CD4-positive, alpha-beta T cell treated with Interleukin-10 for 1 hour (primary cell): ENCODE measurements at places on chromosomes 13 and 19.

- DNase-seq, result no peak
Observed at GRCh38 chr13:97809576-97809975, 143.9 kb upstream of the IPO5 start.

DNA sequence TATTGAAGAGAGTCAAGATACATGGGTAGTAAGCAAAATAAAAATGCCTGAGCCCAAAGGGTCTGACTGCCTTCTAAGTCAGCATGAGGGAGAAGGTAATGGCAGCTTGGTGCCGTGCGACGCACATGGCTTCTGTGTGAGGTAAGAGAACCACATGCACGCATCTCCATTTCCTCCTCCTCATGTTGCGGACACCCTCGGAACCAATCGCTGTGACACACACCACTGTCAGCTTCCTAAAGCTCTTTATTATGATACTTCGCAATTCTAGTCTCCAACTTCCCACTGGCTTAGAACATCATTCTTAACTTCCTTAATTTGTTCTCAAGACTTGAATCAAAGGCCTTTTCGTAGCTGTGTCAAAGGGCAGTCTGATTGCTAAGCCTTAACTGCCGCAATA is 170.1 kb downstream of the OXGR1 start:
- no peak for DNase-seq

GRCh38 chr13:41678848-41679247 is 221.5 kb downstream of the RGCC start:
- no peak for DNase-seq

DNA sequence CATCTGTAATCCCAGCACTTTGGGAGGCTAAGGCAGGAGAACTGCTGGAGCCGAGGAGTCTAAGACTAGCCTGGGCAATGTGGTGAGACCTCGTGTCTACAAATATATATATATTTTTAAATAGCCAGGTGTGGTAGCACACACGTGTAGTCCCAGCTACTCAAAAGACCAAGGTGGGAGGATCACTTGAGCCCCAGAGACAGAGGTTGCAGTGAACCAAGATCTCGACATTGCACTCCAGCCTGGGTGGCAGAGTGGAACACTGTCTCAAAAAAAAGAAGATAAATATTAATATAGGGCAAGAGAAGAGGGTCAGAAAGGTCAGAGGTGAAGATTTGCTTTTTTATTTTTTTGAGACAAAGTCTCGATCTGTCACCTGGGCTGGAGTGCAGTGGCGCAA is 5.5 kb upstream of the MRPL4 start:
- DNase-seq, result no peak

GRCh38 chr13:109606520-109606919 is 179.9 kb downstream of the IRS2 start:
- DNase-seq, result no peak

- no peak for DNase-seq
Observed at GRCh38 chr13:43360892-43361610, 337.7 kb downstream of the DNAJC15 start.

- no peak for DNase-seq
Observed at GRCh38 chr19:17718550-17718946, 732 bp upstream of the MAP1S start.

- peak; percentile 65 for DNase-seq
Observed at GRCh38 chr19:54188215-54188871, 1.0 kb downstream of the MBOAT7 start.
